Sciatic nerve (tissue), 2 donors: ENCODE measurements at places on chromosomes 2 and 18.

DNA sequence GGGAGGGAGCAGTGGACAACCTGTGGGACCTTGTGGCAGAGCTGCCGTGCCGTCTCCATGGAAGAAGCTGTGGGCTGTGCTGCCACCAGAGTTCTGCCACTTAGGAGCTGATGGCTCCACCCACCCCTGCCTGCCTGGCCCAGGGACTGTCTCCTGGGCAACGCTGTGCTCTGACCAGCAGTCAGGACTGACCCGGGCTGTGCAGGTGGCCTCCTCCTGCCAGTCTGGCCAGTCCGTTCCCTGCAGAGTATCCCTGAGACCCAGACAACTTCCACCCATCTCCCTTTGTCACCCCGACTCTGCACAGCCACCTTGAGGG lies 12.8 kb downstream of the ASIC4 start:
- no peak for DNase-seq

- no peak for DNase-seq
These were observed 11.4 kb downstream of the GPR35 start for GRCh38 chr2:240636563-240637115.

- no peak for DNase-seq
These were observed 346.6 kb upstream of the PKDCC start for GRCh38 chr2:41701231-41701630.

DNA sequence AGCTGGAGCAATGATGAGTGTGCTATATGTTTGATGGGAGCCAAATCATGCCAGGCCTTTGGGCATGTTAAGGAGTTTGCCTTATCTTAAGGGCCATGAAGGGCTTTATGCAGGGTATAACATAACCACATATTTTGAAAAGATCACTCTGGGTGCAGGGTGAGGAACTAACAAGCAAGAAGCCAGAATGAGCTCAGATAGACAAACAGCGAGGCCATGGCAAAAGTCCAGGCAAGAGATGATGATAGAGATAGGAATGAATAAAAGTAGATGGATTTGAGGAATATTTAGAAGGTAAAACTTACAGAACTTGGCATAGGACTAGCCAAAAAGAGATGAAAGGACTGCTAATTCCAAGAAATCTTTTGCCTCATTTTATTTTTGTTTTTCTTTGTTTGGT lies 6.7 kb downstream of the GALNT3 start:
- DNase-seq: no peak

DNA sequence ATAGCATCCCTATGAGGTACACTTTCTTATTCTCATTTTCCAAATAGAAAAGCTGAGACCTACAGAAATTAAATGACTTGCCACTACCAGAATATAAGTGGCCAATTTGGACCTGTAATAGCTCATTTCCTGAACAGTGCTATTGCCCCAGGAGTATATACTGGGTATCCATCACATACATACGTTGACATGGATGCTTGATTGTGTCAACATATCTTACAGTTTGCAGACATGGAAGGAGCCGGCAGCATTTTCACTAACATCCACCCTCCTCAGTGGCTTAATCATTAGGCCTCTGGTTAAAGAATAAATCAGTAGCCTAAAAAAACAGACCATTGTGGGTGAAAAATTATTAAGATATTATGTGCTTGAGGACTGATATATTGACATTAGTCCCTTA lies 829.3 kb downstream of the LRP1B start:
- DNase-seq: no peak

- no peak for DNase-seq
These were observed 44.7 kb downstream of the FAM210A start for GRCh38 chr18:13681701-13682100.

DNA sequence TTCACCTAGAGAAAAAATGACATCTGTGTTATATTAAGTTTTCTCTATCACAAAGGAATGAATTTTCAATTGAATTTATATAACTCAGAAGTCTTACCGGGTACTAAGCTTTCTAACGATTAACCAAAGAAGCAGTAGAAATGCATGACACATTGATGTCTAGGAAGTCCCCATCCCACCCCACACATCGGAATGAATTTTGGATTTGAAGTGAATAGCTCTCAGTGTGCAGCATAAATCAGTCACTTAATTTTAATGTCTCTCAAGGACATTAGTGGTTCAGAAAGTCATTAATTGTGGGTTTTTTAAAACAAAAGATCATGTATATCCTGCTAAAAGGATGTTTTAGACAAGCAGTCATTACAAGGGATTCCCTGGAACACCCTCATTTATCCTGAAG lies 141.4 kb upstream of the PIEZO2 start:
- no peak for DNase-seq

GRCh38 chr2:36245651-36246050 lies 109.9 kb upstream of the CRIM1 start:
- no peak for DNase-seq

DNA sequence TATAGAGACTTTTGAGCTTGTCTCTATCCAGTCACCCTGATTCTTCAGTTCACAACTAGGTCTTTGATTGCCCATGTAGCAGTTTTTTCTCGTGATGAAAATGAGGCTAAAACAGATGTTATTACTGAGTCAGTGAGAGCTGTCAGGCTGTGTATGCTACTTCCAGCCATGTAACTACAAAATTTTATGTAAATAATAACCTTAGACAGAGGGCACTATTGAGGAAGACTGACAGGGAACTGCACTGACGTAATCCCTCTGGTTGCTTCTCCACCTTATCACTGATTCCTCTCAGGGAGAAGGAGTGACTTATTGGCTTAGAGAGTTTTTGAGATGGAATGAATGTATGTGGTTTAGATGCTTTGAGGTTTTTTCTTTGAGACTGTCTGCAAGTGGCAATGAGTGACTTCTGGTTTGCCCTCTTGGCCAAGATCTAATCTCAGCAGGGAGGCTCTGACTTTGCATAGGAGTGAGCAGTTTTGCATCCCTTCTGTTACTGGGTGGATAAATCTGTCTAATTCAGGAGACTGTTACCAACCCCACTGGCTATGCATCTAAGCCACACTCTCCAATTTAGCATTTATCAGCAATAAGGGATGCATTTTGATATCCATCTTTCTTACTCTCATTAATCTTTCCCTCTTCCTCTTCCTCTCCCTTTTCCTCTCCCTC lies 555.2 kb upstream of the FANCL start:
- no peak for DNase-seq

- no peak for DNase-seq
These were observed 155.6 kb downstream of the TTC27 start for GRCh38 chr2:32783469-32783868.
